Hippocampal formation (tissue), 2 donors: ENCODE measurements at places on chromosomes 5 and 9.
A peak's percentile ranks its signal among the peaks of the same experiment; 100 is the strongest.

- no peak for DNase-seq
Measured at GRCh38 chr5:128202320-128202719, 118.8 kb downstream of the SLC12A2 start.

GRCh38 chr5:17763301-17763700, 129.0 kb downstream of the TAF11L14 start:
- DNase-seq = no peak

GRCh38 chr5:39905356-39905755, 480.6 kb upstream of the DAB2 start:
- no peak for DNase-seq

- no peak for DNase-seq
Measured at GRCh38 chr5:1545805-1546355, 22.1 kb upstream of the LPCAT1 start.

- DNase-seq = no peak
Measured at GRCh38 chr9:137212520-137212919, 7.0 kb downstream of the NDOR1 start.

- DNase-seq = no peak
Measured at GRCh38 chr9:36939655-36940499, 94.2 kb downstream of the PAX5 start.

DNA sequence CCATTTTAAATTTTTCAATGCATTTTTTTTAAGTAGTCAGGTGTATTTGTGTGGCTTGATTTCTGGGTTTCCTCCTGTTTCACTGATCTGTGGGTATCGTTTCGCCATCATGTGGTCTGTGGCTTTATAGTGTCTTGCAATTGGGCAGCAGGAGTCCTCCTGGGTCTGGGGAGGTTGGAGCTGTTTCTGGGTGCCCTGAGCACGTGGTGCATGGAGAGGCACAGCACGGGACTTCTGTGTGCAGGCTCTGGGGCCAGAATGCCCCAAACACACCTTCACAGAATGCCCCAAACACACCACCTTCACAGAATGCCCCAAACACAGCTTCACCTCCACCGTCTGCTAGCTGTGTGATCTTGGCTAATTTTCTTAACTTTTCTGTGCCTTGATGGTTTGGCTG, 82.6 kb upstream of the COL5A1 start:
- DNase-seq = no peak

GRCh38 chr5:91007251-91007650, 375.9 kb downstream of the ARRDC3 start:
- DNase-seq = no peak

- no peak for DNase-seq
Measured at GRCh38 chr5:74074111-74074510, 448.1 kb downstream of the ARHGEF28 start.

DNA sequence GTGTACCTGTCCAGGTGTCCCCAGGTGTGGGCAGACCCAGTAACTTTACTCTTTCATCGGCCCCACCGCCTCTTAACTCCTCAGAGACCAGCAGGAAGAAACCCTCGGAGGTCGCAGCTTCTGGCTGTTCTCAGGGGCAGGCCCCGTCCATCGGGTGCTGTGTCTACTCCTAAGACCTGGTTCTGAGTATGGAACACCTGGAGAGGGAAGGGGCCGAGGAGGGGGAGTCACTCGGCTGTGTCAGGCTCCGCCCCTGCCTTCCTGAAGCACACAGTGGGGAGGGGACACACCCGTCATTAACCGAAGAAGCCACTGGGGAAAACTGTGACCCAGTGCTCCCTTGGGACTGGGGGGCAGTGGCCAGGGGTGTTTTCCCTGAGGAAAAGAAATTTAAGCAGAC, 22.3 kb downstream of the NTNG2 start:
- DNase-seq = no peak

- DNase-seq = no peak
Measured at GRCh38 chr5:81019748-81020147, 59.6 kb downstream of the RASGRF2 start.

GRCh38 chr5:1315709-1316587, 21.1 kb upstream of the TERT start:
- DNase-seq = no peak

DNA sequence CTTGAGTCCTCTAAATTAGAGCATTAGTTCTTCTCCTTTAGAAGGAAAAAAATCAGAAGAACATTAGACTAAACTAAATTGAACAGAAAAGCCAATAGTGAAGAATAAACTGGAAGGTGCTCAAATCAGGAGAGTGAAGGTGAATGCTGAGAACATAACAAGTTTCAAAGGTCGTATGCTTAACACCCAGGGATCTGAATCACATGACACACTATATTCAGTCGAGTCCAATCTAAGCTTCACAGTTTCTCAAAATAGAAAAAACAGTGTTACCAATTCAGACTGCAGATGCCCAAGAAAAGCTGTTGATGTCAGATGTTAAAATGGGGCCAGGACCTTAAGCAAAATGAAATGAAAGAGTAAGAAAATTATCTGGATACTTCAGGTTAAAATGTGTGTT, 614.5 kb downstream of the EFNA5 start:
- DNase-seq = no peak

DNA sequence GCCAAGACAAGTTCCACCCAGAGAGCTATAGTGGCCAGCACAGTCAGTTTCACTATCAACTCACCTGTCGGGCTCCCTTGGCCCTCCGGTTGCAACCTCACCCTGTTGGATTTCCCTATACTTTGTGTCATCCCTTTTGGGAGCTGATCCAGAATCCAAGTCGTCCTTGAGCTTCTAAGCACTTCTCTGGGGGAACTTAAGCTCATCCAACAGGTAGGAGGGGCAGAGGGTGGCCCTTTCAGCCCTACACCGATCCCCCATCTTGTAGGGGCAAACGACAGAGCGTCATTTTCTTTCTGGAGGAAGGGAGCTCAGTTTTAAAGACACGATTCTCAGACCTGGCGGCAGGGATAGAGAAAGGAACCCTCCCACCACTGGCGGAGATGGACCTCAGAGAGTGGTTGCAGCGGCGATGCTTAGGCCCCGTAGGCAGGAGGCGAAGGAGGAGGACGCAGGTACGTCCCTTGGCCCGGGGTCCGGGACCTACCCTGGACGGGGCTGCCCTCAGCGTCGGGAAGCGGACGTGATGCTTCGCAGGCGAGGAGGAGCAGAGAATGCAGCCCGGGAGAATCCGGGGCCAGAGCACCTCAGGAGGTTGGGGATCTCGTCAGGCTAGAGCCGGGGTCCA, 519 bp downstream of the ZER1 start:
- DNase-seq = no peak

DNA sequence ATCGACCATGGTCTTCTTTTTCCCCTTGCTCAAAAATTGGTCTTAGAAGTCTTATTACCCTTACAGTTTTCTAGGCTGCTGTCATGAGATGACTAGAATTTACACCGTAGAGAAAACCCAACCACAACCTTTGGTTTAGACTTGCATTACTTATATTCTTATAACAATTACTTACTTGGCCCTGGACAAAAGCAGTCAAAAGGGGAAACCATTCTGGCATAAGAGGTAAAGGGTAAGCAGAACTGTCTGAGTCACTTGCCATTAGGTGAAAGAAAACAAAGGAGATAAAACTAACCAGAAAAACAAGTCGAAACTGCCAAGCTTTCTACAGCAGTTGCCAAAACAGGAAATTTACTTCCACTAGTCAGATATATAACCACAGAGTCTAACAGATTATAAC, 17.9 kb downstream of the TMEM245 start:
- no peak for DNase-seq

- DNase-seq = no peak
Measured at GRCh38 chr5:16889203-16889971, 46.7 kb downstream of the MYO10 start.

DNA sequence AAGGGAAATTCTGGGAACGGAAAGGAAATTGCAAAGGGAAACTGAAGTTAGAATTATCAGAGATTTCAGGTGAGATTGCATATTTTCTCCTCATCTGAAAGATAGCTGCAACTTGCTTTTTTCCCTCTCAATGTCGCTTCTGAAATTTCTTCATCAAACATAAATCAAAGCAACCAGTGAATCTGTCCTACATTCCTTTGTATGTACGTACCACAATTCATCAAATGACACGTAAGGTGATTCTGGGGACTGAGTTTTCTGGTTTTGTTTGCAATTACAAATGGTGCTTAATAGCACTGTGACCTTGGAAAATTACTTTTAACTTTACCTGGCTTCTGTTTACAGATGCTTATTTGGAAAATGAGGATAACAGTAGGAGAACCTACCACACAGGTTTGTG, 21.9 kb upstream of the CNOT6 start:
- no peak for DNase-seq

GRCh38 chr5:55456216-55456895, 78.4 kb downstream of the PLPP1 start:
- no peak for DNase-seq

- no peak for DNase-seq
Measured at GRCh38 chr5:151947931-151948608, 23.4 kb upstream of the GLRA1 start.

GRCh38 chr5:10543585-10544040, 20.3 kb upstream of the ANKRD33B start:
- no peak for DNase-seq

- no peak for DNase-seq
Measured at GRCh38 chr9:84556556-84556955, 113.0 kb upstream of the NTRK2 start.

DNA sequence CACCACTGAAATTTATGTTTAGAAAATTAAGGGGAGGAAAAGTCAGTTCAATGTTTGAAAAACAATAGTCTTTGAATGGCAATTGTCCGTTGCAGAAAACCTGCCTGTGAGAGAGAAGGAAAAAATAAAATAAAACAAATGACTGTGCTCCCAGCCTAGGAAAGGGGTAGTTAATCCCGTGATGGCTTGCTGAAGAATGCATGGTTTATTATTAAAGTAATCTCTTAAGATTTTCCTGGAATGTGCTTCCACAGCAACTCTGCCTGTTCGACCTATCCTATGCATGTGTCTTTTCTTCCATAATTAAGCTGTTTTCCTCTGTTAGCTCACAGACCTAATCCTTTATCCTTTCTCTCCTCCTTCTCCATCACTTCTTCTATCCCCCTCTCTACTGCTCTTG, 2.4 kb upstream of the DAB2 start:
- no peak for DNase-seq

GRCh38 chr5:31913808-31914207, 260.3 kb downstream of the GOLPH3 start:
- no peak for DNase-seq

DNA sequence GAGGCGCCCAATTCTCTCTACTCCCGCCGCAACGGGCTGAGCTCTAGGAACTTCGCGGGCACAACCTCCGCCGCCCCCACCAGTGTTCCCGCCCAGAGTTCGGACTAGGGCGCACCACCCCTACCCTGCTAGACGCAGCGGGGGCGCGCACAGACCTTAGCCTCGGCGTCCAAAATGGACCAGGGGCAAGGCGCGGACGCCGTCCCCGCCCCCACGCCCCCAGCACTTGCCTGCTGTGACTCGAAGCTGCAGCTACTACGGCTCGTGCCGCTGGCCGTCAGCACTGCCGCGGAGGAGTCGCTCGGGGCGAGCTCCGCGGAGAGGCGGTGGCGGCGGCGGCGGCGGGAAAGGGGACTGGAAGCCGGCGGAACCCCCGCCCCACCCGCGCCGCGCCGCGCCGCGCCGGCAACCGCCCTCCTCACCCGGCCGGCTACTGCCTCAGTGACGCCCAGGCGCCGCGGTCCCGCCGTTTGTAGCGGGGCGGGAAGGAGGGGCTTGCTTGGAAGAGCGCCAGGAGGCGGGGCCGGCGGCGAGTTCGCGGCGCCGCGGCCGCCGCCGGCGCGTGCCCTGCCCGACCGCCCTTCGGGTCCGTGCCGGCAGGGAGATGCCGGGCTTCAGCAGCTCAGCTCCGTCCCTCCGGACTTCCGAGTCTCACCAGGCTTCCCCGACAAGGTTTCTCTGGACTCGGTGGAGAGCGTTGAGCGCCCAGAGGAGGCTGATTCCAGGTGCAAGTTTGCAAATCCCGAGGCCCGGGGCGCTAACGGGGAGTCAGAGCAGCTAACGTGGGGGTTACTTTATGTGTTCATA, 4.5 kb downstream of the ELAVL2 start:
- DNase-seq = no peak

- no peak for DNase-seq
Measured at GRCh38 chr5:88672644-88673252, 210.2 kb downstream of the MEF2C start.

- DNase-seq = no peak
Measured at GRCh38 chr5:125026867-125027731, 280.7 kb upstream of the ZNF608 start.

- no peak for DNase-seq
Measured at GRCh38 chr5:42940853-42941252, 99.3 kb downstream of the ANXA2R start.

DNA sequence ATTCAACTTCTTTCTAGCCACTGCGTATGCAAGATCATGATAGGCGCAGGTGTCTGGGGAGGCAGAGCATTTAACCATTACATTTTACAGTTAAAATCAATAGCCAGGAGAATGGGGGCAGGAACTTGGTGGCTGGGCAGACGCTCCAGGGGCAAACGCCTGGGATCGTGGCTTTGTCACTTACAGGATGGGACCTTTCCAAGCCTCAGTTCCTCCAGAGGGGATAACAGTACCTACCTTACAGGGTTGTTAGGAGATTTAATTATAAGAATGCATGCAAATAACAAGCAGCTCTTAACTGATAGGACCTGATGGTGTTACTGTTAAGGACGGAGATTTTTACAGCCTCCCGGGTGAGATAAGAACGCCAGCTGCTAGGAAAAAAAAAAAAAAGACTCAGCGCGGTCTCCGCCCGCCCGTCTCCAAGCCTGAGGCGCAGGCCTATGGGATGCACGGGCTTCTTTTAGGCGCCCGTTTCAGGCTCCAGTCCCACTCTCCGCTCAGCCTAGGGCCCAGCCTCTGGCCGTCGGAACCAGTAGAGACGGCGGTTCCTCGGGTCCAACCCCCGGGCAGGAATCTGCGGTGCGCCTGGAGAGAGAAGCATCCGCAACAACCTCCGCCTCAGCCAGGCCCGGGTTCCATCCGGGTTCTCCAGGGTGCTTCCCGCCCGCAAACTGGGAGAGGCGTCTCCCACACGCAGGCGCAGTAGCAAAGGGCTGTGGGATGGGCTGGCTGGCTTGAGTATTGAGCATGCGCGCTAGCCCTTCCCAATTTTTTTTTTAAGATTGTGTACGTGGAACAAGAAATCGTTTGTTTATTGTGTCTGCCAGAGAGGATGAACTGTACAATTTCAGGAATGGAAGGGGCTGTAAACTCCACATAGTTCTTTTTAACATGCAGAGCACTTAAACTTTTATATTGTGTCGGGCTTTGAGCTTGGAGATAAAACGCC, at the start of gene FAM200C:
Gene FAM200C, minus strand, starts transcription at position 653 of the 952 bp plus-strand sequence. CDS start 4,564 bp downstream, outside the sequence.
- DNase-seq = peak; percentile 89

DNA sequence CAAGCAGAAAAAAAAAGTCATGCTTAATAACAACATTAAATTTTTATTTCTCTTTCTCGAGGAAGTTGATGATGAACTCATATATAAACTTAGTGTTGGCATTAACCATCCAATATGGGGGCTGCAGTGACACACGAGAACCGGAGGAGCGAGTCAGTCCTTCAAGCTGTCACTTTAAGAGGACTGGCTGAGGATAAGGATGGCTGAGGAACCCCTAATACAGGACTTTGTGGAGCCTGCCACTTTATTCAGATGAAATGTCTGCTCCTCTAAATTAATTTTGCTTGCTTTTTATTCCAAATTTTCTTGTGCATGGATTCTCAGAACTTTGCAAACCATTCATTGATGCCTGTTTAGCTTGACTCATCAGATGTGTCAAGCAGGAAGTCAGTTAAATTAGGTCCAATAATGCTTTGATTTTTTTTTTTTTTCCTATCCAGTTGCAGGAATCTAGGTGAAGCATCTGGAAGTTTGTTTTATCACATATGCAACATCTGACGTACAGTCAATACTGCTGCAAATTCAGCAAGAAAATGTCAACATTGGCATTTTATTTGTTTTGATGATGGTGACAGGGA, 144.2 kb upstream of the COL5A1 start:
- no peak for DNase-seq

- DNase-seq = peak; percentile 62
Measured at GRCh38 chr5:42858687-42859086, 47.0 kb upstream of the SELENOP start.

- no peak for DNase-seq
Measured at GRCh38 chr9:112186695-112187094, 11.6 kb upstream of the SUSD1 start.
